Fibroblast of the aortic adventitia (primary cell): ENCODE measurements at places on chromosomes 11 and 22.
A peak's percentile ranks its signal among the peaks of the same experiment; 100 is the strongest.

GRCh38 chr11:83692675-83693074 lies 406.5 kb upstream of the CCDC90B start:
- no peak for DNase-seq

GRCh38 chr11:122102426-122102825 lies 13.6 kb downstream of the BLID start:
- peak; percentile 41 for DNase-seq

GRCh38 chr11:11973361-11973800 lies 35.0 kb downstream of the DKK3 start:
- peak; percentile 87 for DNase-seq

GRCh38 chr11:35982061-35982460 lies 38.2 kb downstream of the LDLRAD3 start:
- DNase-seq = no peak

- peak; percentile 9 for DNase-seq
Measured at GRCh38 chr11:63840356-63841060, 1.6 kb downstream of the MARK2 start.

DNA sequence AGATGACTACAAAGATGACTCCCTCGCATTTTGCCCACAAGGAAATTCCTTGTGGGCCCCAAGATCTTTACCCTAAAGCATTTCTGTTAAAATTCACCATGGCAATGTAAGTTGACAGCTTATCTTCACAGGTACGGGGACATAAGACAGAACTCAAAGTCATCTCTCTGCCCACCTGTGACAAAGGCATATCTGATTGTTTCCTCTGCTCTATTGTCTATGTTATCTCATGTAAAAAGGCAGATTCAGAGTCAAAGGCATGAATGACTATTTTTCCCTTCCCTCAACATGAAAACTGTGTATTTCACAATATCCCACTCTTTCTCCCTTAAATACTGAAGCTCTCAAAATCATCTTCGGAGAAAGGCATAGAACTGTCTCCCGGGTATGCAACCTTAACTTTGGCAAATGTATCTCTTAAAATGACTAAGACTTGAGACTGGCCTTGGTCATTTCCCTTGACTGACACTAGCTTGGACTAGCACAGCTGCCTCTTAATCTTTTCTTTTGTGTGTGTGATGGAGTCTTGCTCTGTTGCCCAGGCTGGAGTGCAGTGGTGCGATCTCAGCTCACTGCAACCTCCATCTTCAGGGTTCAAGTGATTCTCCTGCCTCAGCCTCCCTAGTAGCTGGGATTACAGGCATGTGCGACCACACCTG lies 103.2 kb downstream of the MICAL3 start:
- DNase-seq = peak; percentile 31

DNA sequence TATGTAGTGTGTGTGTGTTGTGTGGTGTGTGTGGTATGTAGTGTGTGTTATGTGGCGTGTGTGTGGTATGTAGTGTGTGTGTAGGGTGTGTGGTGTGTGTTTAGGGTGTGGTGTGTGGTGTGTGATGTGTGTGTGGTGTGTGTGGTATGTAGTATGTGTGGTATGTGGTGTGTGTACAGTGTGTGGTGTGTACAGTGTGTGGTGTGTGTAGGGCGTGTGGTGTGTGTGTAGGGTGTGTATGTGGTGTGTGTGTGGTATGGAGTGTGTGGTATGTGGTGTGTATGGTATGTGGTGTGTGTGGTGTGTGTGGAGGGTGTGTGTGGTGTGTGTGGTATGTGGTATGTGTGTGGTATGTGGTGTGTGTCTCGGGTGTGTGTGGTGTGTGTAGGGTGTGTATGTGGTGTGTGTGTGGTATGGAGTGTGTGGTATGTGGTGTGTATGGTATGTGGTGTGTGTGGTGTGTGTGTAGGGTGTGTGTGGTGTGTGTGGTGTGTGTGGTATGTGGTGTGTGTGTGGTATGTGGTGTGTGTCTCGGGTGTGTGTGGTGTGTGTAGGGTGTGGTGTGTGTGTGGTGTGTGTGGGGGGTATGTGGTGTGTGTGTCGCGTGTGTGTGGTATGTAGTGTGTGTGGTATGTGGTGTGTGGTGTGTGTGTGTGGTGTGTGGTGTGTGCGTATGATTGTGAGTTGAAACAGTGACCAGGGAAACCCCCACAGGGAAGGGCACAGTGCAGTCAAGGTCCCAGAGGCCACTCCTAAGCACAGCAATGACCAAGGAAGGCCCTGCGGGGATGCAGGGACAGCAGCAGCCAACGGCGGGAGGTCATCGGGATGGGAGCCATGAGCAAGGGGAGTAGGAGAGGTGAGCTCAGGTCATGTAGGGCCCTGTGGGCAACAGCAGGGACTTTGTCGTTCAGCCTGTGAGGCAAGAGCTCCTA lies 2.9 kb upstream of the PPP6R2 start:
- peak; percentile 12 for DNase-seq

- no peak for DNase-seq
Measured at GRCh38 chr22:23264610-23265367, 84.5 kb downstream of the BCR start.

GRCh38 chr11:44094260-44094868 lies 1.1 kb upstream of the EXT2 start:
- DNase-seq = peak; percentile 89

DNA sequence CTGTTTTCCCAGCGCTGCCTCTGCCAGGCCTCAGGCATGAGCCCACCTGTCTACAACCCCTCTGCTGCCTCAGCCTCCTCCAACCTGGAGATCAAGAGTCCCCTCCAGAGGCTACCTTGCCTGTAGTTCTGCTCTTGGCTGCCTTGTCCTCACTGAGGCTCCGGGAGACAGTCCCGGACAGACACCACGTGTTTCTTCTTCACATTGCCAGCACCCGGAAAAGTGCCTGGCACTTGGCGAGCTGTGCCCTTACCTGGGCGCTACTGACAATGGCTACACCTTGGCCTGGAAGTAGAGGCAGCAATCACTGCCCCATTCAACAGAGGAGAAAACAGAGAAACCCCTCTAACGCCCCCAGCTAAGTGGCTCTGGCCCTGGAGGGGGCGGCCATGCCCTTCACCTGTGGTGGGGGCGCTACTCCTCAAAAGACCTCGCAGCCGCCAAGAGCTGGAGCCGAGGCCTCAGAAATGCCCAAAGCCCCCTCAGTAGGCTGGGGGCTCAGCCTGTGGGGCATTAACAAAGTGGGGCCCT lies 3.0 kb upstream of the NAP1L4 start:
- DNase-seq = no peak

- no peak for DNase-seq
Measured at GRCh38 chr11:94154095-94154856, 25.6 kb downstream of the PANX1 start.

GRCh38 chr22:29443452-29443851 lies 5.1 kb downstream of the RFPL1 start:
- peak; percentile 28 for DNase-seq

GRCh38 chr22:46042786-46043185 lies 65.8 kb upstream of the WNT7B start:
- no peak for DNase-seq

GRCh38 chr11:3723014-3723708 lies 52.0 kb upstream of the CHRNA10 start:
- DNase-seq = peak; percentile 99

GRCh38 chr11:24145411-24145810 lies 351.4 kb upstream of the LUZP2 start:
- no peak for DNase-seq

DNA sequence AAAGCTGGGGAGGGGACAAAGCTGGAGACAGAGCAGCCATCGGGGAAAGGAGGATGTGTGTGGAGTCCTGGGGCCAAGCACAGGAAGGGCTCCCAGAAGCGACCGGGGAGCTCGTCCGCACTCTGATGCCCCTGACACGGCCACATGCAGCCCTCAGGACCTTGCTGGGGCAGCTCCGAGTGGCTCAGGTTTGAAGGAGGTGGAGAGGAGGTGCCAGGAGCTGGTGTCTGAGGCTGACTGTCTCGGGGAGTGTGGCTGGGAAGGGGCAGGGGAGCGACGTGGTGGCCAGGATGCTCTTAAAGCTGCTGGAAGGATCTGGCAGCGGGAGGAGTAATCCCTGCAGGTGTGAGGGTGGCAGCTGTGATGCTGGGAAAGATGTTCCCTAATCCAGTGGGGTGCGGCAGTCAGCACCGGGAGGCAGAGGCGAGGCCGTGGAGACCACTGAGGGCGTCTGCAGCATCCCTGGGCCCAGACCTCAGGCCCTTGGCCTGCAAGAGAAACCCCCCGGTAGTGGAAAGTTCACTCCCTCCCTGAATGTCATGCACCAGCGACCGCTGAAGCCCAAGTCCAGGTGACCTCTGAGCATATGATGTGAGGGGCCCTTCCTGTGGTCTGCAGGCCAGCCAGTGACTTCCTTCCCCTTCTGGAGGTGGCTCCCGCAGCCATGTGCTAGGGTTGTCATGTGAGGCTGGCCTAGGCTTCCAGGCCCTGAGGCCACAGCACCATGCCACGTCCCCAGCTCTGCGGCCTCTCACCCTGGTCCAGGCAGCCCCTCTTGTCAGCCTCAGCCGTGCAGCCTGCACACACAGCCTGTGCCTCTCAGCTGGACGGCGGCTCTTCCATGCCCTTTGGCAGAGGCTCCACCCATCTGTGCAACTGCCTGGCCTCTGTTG lies 17.2 kb upstream of the CTSD start:
- DNase-seq = no peak

DNA sequence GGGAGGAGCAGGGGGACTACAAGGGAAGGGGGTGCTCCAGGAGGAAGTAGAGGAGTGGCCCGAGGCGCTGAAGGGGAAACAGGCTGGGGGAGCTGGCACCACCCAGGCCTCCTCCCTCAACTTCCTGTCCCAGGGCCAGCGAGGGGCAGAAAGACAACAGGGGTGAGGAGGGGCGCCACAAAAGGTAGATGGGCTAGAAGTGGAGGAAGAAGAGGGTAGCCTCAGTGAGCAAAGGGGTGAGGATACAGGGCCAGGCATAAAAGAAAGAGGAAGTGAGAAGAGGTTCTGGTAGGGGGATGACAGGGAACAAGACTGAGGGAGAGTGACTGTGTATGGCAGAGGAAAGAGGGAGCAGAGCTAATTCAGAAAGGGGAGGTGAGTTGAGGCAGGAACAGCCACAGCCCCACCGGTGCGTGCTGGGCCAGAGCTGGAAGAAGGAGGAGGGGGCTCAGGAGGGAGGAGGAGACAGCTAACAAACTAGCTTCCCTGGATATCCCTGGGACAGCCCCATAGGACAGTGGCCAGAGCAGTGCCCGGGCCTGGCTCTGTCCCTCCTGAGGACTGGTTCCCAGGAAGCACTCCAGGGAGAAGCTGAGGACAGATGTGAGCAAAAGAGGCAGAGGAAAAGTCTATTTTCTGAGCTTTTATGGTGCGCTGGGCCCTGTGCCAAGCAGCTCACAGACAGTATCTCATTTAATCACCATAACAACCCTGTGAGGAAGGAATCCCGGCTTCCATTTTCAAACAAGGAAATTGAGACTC lies 8.5 kb downstream of the DCHS1 start:
- DNase-seq = peak; percentile 57

- no peak for DNase-seq
Measured at GRCh38 chr11:129699711-129700304, 115.8 kb upstream of the TMEM45B start.

DNA sequence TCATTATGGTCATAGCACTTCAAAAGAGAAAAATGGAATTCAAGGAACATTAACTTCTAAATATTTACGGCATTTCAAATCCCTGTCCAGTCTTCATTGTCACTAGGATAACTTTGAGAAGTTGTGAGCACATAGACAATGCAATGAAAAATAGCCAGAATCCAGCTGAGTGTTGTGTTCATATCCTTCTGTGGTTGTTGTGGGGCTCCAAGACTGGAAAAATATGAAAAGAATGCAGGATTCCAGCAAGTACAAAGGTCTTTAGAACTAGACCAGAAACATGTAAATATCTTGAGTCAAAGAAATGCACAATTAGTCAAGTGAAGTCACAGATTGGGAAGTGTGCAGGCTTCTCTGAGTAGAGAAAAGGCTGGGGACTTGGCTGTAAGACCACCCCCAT lies 68.7 kb downstream of the WT1 start:
- DNase-seq = peak; percentile 52

GRCh38 chr11:8318536-8318935 lies 54.9 kb upstream of the LMO1 start:
- DNase-seq = no peak

DNA sequence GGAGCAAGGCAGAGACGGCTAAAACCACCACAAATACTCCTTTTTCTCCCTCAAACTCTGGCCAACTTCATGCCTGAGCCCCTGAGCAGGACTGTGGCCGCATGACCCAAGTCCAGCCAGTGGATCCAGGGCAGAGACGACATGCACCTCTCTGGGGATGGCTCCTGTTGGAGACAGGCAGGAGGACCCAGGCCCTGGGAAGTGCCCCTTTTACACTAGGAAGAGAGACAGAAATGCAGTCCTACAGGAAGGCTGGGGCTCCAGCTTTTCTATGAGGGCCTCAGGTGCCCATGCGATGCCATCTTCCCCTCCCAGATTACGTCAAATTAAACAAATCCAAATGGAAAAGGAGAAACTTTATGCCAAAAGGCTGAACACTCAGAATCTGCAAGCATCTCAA lies 498.0 kb downstream of the BRD1 start:
- DNase-seq = no peak

DNA sequence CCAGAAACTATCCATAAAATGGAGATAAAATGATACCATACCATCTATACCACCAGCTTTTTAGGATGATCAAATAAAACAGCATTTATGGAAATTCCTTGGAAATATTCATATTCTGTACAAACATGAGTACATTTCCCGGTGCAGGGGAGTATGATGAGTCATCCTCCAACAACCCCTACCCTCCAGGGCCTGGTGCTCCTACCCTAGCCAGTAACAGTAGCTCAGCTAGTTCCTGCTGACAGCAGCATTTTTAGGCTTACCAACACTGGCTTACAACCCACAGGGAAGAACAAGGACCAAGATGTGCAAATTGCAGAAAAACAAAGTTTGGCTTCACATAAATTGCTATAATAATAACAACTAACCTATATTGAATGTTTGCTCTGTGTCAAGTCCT lies 406.2 kb upstream of the CADM1 start:
- DNase-seq = no peak

DNA sequence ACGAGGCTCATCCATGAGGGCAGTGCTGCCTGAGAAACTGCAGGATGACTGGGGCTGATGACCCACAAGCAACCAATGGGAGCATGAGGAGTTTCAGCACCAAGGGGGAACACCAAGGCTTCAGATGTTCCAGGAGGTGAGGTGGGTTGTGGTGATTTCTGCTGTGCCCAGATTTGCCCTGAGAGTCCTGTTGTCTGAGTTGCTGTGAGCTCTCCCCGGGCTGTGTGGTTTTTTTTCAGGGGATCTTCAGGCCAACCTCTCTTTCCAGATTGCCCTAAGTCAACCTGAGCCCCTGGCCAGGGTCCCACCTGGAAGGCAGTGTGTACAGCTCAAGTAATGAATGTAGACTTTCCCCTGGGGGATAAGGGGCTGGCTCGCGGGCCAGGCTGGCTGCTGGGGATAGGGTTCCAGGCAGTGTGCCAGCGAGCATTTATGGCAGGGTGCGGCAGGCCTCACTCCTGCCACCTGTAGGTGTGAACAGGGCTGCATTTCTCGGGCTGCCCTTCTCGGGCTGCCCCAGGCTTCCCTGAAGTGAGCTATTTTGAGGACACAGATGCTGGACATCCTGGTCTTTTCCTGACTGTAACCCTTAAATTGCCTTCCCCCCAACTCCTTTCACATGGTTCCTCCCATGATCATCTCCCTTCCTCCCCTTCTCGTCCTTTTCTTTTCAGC lies 9.8 kb downstream of the SLC22A6 start:
- DNase-seq = peak; percentile 10
